ENCODE measurements at places on chromosomes 7 and 10.
A peak's percentile ranks its signal among the peaks of the same experiment; 100 is the strongest.

- peak; percentile 55 for DNase-seq
Observed at GRCh38 chr10:72173619-72174296, 42.1 kb upstream of the ANAPC16 start.

- DNase-seq, result no peak
Observed at GRCh38 chr7:121079425-121080169, 91.1 kb downstream of the CPED1 start.

DNA sequence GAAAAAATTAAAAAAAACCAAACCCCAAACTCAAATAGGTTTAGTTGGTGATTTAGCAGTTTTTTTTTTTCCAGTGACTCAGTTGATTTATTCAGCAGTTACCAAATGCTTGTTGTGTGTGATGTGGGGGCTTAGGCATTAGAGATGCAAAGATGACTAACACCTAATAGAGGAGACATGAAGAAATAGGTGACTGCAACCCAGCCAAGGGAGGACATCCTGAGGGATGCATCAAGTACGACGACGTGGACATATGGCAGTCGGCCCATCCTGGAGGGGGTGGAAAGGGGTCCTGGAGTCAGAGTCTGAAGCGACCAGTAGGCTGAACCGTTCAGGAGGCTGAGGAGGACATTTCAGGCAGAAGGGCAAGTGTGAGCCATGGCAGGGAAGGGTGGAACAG lies 35.5 kb downstream of the LRMDA start:
- DNase-seq, result no peak

DNA sequence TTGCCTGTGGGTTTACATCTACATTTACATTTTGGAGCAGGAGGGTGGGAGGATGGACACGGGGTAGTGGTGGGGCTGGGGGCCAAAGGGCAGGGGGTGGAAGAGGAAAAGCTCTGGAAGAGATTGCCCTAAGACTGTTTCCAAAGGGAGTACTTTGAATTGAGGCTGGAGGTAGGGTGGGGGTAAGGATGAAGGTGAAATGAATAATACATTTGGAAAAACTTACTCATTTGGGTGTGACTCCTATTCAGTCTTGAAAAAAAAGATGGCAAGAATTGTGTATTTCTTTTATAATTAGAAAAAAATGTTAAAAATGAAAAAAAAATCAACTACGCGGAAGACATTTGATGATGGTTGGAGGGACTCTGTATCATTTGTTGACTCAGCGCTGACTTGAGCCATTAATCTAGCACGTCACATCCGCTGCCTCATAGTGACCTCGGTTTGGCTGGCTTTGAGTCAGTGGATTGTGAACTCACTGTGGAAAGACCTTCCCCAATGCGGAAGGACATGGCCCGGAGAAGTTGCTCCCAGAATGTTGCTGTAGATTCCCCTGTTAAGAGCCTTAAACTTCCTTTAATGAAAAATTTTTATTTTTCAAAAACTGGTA lies 2.8 kb downstream of the FAM180A start:
- peak; percentile 93 for DNase-seq

- DNase-seq, result no peak
Observed at GRCh38 chr7:152905949-152906348, 146.4 kb downstream of the ACTR3B start.

DNA sequence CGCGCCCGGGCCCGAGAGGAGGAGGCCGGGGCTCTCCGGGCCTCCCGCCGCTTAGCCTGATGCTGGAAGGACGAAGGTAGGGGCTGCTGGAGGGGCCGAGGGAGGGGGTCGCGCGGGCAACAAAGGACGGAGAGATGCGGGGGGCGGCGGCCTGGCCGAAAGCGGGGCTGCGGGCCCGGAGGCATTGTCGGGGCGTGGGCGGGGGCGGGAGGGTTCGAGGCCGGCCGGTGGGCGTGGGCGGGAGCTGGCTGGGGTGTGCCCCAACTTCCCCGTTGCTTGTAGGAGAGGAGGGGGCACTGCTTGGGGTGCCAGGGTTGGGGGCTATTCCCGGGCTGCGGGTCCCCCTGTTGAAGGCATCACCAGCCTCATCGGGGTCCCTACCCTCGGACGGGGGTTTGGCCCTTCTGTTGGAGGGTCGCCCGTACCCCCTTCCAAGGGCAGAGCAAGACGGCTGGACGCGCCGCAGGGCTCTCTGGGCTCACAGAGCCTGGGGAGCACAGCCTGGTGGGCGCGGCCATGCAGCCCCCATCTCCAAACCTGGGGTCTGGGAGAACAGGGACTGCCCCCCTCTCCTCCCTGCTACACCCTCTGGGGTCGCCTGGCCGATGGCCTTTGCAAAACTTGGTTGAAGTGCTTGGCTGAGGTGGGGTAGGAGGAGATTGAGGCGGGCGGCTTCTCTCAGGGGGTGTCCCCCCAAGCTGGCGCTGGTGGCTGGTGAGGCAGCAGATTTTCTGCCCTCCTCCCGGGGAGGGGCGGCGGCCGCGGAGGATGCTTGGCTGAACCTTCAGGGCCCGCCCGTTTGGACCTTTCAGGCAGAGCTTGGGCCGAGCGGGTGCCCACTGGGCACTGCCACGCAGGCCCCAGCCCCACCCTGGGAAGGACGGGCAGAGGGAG lies 699 bp downstream of the CLIP2 start:
- DNase-seq, result peak; percentile 74

- DNase-seq, result no peak
Observed at GRCh38 chr7:134483296-134483695, 24.4 kb upstream of the AKR1B1 start.

DNA sequence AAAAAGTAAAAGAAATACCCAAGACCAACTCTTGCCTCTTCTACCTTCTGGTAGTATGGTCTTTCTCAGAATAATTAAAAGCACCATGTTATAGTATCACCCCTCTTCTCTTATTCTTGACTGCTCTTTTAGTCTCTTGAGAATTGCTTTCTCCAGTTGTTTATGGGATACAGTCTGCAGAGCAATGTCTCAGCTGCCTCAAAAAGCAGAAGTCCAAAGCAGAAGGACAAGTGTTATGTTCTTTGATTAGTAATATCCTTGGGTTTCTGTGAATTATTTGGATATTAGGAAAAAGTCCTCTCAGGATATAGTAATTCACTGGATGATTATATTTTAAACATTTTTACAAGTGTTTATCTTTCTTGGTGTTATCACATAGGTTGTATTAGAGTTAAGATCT lies 7.4 kb downstream of the TAS2R41 start:
- no peak for DNase-seq

- no peak for DNase-seq
Observed at GRCh38 chr10:104359811-104360210, 6.2 kb downstream of the CFAP58 start.

- DNase-seq, result no peak
Observed at GRCh38 chr7:121544238-121544637, 148.1 kb upstream of the FAM3C start.

- DNase-seq, result no peak
Observed at GRCh38 chr10:50501924-50502452, 121.8 kb downstream of the SGMS1 start.

DNA sequence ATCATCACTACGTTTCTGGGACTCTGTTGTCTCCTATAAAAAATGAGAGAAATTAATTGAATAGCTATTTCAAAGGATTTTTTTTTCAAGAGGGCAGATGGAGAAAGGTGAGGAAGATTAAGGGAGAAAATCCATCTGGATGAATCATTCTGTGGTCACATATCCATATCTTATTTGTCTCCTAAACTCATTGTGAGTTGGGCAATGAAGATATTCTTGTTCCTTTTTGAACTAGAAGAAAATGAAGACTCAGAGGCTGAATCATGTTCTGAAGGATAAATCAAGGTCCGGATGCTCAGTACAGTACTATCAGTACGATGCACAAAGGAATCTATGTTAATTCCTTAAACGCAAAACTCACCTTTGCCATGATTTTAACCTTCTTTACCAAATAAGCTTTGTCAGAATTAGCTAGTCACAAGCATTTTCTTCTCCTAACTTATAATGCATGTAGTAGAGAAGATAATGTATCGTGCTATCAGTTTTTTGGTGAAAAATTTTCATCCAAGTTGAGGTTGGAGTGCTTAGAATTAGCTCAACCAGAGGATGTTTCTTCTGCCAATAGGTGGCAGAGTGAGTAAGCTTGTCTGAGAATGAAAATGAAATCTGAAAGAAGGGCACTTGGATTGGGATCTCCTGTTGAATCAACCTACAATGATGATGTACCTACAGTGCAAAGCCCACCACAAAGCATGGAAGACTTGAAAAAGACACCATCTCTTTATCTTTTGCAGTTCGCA lies 446.9 kb downstream of the KIF20B start:
- DNase-seq, result peak; percentile 35

GRCh38 chr10:84957427-84957826 lies 629.0 kb downstream of the CCSER2 start:
- no peak for DNase-seq

DNA sequence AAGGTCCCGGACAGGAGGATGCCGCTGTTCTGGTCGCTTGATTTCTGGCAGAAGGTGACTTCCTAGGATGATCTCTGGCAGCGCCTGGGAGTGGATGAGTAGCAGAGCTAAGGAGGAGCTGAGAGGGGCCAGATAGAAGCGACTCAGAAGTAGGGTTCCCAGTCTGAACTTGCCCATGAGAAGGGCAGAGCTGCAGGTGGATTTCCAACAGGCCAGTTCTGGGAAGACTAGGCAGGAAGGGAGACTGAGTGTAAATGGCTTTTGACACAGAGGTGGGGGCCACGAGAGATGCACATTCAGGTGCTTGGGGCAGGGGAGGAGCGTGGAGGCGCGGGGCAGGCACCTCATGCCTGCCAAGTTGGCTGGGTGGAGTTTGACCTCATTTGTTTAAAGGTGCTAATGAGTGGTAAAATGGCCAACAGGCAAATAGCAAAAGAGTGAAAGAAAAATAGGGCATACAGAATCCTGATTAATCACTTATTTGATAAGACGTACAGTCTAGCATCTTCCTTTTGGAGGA lies 58.8 kb downstream of the SHH start:
- DNase-seq, result no peak

- DNase-seq, result peak; percentile 79
Observed at GRCh38 chr10:93462881-93463280, 19.3 kb downstream of the MYOF start.

All from Daoy (cell line).